ENCODE measurements at places on chromosomes 16 and 17. TPM values are rescaled to one million over a fixed set of nuclear protein-coding genes. Genes with fewer than 3 reads are reported as not detected.

DNA sequence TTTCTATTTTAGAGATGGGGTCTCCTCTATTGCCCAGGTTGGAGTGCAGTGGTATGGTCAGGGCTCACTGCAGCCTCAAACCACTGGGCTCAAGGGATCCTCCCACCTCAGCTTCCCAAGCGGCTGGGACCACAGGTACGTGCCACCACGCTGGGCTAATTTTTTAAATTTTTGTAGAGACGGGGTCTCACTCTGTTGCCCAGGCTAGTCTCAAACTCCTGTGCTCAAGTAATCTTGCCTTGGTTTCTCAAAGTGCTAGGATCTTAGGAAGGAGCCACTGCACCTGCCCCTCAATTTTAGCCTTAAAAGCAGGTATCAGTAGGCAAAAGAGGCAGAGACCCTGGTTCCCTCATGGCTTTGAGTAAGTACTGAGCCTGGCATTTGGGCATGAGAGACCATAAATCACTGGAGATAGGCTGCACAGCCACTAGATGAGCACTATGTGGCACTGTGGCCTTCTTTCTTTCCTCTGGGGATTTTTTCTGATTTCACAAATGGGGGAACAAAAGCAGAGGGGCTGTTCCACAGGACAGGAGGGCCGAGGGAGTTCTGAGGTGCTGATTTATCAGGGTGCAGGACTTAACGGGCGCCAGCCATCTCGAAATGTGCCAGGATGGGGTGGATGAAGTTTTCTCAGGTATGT, 82.2 kb downstream of the PLXDC1 start:
- DNase-seq, result no peak

RAC3 gene
- total RNA-seq, result 3.4 TPM

KRTAP1-5 gene
- not detected for total RNA-seq

- DNase-seq, result no peak
These were observed 117.8 kb downstream of the C16orf95 start for GRCh38 chr16:87199379-87199778.

GRCh38 chr17:4208238-4208637, 55.5 kb downstream of the ANKFY1 start:
- no peak for DNase-seq

GRCh38 chr17:3762922-3763776, 37.8 kb downstream of the ITGAE start:
- DNase-seq, result no peak

GRCh38 chr16:64434526-64435069, 687.3 kb downstream of the CDH11 start:
- DNase-seq, result no peak

DNA sequence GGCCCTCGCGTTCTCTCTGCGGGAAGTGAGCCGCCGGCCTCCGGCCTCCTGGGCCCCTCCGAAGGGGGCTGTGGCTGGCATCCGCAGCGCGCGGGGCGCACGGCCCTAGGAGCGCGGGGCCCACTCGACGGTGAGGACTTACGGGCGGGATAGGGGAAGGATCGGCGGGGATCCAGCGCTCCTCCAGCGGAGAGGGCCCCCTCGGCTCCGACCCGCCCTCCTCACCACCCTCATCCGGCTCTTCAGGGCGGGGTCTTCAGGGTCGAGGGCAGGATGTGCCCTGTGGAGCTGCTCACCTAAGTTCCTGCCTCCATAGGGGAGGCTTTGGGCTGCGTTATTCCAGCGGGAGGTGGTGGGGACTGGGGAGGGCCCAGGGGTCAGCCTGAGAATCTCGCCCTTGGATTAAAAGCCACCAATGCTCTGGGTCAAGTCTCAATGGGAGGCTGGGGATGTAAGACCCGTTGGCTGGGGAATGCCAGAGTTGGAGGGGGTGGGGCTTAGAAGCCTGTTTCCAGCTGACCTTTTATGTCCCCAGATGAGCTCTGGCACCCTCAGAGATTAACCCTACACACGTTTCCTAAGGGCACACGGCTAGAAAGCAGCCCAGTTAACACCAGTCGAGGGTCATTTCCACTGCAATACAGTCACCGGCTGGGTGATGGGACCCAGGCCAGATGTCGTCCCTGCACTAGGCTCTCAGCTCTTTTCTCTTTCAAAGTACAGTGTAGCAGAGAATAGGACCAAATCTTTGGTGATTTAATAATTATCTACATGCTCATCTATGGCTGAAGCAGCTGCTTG, 13.4 kb downstream of the TBX2 start:
- DNase-seq, result peak; percentile 42

DNA sequence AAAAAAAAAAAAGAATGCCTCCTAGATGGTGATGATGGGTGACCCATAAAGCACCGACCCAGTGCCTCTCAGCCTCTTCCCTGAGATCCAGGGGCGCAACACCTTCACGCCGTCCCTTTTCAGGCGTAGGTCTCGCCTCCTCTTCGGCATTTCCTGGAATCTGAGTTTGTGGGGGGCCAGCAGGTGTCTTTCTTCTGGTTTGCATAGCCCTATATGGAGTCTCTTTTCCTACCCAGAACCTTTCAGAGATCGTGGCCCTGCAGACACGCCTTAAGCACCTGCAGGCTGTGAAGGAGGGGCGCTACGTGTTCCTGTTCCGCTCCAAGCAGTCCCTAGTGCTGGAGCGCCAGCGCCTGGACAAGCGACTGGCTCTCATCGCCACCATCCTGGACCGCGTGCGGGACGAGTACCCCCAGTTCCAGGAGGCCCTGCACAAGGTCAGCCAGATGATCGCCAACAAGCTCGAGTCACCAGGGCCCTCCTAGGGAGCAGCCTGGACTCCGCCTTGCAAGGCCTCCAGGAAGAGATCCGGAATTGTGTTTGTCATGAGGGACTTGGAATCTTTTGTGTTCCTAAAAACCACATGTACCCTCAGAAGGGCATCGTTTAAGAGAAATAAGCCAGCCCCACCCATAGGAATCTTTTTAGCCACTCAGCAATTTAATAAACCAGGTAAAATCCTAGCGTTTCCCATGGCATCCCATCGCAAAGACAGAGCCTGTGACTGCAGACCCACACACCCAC, 1.9 kb upstream of the GAA start:
- DNase-seq, result no peak

OR1E2 gene
- total RNA-seq, result not detected

DNA sequence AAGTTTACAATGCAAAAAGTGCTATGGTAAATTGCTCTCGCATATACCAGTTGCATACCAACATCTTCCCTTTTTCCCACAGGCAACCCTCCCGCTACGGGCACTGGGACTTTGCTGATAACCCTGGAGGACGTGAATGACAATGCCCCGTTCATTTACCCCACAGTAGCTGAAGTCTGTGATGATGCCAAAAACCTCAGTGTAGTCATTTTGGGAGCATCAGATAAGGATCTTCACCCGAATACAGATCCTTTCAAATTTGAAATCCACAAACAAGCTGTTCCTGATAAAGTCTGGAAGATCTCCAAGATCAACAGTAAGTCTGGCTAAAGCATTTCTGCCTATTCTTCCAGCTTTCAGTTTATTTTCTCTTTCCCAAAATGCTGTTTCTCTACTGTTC, 27.9 kb upstream of the HSBP1 start:
- DNase-seq, result no peak

TIMP2 gene
- total RNA-seq, result 268 TPM

SLC13A2 gene
- total RNA-seq, result 87.0 TPM

- DNase-seq, result no peak
These were observed 81.8 kb upstream of the KIFC3 start for GRCh38 chr16:57883953-57884654.

ZNHIT3 gene
- 19.8 TPM for total RNA-seq

DNA sequence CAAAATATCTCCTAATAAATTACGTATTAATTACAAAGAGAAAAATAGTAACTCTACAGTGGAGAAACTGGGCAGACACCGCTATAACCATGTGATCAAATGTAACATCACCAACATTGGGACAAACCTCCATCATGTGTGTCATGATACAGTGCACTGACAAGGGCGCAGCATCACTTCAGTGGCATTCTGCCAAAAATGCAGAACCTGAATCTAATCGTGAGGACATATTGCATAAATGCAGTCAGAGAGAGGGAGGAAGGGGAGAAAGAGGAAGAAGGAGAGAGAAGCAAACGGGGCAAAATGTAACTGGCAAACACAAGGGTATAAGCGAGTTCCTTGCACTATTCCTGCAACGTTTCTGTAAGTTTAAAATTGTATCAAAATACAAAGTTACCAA, 74.2 kb upstream of the MARCHF10 start:
- DNase-seq, result no peak

RSL1D1 gene
- total RNA-seq, result 81.9 TPM

DNA sequence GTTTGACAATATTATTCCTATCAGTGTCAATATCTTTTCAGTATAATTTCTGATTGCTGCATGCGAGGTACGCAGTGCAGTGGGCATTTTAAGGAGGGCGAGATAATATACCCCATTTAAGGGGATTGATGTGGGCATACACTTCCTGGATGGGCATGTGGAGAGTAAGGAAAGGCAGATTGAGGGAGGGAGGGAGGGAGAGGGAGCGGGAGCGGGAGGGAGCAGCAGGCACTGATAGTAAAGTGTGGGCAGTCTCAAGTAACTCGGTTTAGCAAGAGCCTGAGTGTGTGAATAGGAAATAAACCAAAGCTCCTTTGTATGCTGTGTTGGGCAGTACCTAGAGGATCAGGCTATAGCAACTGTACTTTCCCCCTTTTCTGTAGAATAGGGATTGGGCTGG, 5.1 kb downstream of the BPTF start:
- DNase-seq, result no peak

BRICD5 gene
- total RNA-seq, result 12.3 TPM

SEPTIN12 gene
- not detected for total RNA-seq

- no peak for DNase-seq
These were observed 12.2 kb downstream of the NOD2 start for GRCh38 chr16:50705436-50706110.

DNA sequence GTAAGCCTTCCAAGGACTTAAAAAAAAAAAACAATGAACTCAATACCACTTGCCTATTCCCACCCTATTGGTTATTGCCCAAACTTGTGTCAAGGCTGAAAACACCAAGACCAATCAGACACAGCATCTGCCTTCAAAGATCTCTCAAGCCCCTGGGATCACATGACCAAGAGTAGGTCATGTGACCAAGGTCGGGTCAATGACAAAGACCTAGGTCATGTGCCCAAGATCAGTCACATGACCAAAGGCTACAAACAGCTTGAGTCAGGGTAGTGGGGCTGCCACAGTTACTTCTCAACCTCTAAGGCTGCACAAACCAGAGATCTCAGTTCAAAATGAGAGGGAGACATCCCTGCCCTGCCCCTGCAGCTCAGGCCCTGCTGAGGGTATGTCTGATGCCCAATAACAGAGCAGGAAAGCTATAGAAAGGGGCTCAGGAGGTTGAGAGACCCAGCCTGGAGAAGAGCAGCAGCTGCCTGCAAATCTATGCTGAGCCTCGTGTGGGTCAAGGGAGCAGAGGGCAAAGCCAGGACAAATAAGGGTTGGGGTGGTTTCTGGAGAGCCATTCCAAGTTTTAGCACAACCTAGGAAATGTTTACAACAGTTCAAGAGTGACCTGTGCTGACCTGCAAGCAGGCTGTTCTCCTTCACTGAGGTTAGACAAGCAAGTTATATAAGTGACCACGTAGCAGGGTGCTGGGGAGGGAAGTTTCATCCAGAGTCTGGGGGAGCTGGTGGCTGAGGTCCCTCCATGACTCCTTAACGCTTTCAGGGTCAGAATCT, 48.8 kb downstream of the PIMREG start:
- DNase-seq, result peak; percentile 10

- no peak for DNase-seq
These were observed 22.7 kb downstream of the RNF43 start for GRCh38 chr17:58394534-58395223.

DNA sequence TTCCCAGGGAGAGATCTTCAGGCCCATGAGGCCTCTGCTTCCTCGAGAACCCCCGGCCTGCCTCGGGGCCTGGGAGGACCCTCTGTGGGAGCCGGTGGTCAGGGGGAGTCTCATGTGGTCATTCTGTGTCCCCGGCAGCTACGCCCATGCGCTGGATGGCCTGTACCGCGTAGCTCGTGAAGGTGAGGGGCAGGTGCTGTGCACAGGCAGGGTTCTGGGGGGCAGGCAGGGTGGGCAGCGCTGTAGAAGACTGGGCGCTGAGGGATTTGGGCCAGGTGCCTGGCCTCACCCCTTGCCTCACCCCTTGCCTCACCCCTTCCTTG, 4.6 kb downstream of the SLC25A10 start:
- DNase-seq, result no peak

GRCh38 chr17:75130632-75131277, 787 bp downstream of the NT5C start:
- DNase-seq, result peak; percentile 65

DNA sequence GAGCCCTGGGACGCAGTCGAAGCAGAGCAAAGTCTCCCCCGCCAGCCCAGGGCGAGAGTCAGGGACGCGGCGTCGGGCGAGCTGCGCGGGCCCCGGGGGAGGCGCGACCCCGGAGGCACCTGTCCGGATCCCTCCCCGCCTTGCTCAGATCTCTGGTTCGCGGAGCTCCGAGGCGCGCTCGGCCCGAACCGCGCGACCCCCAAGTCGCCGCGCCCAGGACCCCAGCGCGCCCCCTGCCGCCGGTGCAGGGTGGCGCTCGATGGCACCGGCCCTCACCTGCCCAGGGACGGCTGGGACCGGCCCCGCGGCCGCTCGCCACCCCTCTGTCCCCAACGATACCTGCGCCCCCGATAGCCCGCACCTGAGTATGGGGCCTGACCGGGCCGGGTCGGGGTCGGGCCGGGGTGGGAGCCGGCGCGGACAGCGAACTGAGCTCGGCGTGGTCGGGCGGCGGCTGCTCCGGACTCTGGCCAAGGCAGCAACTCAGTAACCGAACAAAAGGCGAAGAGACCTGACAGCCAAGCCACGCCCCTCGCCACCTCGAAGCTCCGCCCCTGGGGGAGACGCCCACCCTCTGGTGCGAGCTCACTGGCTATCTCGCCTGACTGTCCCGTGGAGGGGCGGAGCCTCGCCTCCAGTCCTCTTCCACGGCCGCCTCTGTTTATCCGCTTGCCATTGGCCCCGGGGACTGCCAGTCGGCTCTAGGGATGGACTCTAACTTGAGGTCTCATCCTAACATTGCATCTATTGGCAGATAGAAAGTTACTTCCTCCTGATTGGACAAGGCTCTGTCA, at the start of gene JUP:
Gene JUP (minus strand): TSS at position 485 of the 794 bp plus-strand sequence. CDS start 14,857 bp downstream, outside the sequence.
- DNase-seq, result peak; percentile 100

- DNase-seq, result no peak
These were observed 14.7 kb downstream of the AOC3 start for GRCh38 chr17:42865638-42866094.
